ENCODE measurements at places on chromosomes 16 and 17.

DNA sequence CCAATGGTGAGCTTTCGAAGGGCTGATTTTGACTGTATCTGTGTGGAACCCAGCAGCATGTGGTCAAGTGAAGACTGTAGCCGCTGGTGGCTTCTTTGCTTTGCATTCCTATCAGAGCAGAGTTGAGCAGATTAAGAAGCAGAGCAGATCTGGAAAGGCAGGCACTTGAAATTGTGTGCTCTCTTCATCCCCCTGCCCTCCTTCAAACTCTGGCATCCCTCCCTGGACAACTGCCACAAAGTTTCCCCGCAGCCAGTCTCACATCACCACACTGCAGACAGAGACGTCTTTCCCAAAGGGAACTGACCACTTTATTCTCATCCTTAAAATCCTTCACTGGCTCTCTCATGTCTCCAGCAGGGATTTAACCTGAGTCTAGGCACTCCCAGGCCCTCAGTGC is 237.1 kb upstream of the DYNLRB2 start:
- DNase-seq = no peak

DNA sequence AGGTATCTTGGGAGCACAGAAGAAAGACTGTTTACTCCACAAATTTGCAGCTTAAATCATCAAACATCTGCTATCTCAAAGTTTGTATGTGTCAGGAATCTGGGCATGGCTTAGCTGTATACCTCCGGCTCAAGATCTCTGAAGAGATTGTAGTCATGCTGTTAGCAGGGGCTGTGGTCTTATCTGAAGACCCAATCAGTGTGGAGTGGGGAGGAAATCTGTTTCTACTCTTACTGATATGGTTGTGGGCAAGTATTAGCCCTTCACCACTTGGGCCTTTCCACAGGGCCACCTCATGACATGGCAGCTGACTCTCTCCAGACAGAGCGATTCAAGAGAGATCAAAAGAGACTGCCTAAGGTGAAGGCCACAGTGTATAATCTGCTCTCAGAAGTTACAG is 438.7 kb downstream of the KIF2B start:
- no peak for DNase-seq

GRCh38 chr17:80043963-80044362 is 7.5 kb downstream of the CCDC40 start:
- DNase-seq = no peak

GRCh38 chr16:77721752-77722308 is 484 bp upstream of the NUDT7 start:
- no peak for DNase-seq

DNA sequence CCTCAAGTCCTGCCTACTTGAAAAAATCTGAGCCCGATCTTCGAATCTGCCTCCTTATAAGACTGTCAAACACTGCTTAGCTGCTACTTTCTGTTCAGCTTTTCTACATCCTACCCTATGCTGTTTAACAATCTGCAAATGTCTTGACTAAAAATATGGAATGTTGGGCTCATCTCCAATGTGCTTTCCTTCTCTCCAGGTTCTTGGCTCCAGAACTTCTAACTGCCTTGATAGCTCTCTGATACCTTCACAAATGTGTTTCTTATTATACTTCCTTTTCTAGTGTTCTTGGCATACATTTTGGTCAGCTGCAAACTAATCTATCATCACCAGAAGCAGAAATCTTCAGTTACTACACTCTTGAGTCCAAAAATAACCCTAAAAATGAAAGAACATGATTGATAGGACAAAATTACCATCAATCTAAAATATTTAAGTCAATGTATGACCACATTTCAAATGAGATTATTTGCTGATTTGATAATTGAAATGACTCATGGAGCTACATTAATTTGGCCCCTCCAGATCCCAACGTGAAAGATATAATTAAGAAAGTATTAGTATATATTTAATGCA is 372.3 kb upstream of the MON1B start:
- no peak for DNase-seq

- no peak for DNase-seq
Observed at GRCh38 chr17:18353541-18353940, 9.8 kb downstream of the SHMT1 start.

GRCh38 chr16:78461496-78462287 is 362.2 kb downstream of the WWOX start:
- no peak for DNase-seq

DNA sequence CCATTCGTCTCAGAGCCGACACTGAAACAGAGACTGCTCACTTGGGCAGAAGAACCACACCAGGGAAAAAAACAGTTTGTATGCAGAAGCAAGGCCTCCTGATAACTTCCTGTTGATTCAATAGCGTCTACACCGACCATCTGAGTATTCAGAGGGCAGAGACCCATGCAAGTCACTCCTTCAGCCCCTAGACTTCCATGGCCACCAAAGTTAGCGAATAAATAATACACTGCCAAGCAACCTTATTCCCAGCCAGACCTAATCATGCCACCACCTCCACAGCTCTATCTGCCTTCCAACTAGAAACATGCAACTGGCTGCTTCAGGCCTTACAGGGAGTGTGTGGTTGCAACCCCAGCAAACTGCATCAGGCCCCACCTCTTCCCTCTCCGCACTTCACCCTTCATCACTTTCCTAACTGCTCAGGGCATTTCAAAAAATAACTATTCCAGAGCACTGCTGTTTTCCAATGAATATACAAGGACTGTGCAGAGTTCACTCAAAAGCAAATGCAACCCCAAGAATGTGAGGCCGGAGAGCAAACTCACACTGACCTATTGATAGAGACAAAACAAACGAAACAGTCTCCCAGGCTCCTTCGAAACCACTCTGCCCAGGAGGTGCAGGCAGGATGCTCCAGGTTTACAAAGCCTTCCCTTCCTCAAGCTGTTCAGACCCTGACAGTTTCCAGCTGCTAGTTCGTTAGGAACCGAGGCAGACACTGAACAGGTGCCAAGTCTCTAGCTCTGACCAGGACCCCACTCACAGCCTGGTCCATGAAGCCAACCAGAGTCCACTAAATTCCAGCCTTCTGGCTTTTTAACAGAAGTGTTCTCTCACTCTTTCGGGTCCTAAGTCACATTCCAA is 3.6 kb downstream of the USP7 start:
- no peak for DNase-seq

DNA sequence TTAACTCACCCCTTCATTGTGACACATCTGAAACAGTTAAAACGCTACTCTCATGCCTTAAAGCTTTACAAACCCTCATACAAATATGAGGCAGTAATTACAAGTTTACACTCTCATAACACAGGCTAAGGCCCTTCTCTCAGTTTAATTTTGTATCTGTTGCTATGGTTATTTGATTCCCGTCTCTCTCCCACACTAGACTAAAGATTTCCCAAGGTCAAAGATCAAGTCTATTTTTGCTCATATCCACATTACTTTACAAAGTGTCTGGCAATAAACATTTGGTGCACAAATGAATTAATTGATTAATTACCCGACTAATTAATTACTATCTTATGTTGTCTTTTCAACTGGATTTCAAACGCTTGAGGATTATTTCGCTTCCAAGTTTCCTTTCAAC is 86.4 kb upstream of the MYOCD start:
- no peak for DNase-seq

- no peak for DNase-seq
Observed at GRCh38 chr16:55905651-55906050, 30.5 kb upstream of the CES5A start.

DNA sequence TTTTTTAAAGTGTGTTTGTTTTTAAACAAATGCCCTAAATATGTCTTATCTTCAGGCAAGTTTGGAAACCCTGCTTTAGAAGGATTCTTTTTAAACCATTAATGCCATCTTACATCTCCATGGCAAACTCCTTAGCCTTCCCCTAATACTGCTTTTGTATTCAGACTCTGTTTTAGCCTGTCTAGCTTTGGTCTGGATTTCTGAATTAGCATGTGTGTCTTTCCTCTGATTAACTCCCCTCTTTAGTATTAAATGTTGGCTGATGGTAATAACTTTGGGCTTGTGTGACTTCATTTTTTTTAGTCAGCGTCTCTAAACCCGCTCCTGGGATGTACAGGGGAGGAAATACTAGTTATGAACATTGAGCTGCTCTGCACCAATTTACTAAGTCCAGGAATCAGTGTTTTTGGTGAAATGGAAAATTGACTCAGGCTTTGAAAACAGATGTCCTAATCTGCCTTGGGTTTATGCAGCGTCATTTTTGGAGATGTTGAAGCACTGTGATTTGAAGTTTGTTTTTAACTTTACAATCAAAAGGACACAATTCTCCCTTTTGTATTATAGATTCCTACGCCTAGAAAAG is 22.2 kb downstream of the WIPF2 start:
- DNase-seq = no peak

- DNase-seq = no peak
Observed at GRCh38 chr17:33501185-33501584, 208.1 kb upstream of the ASIC2 start.

GRCh38 chr17:21072745-21073197 is 30.0 kb upstream of the USP22 start:
- DNase-seq = no peak

- DNase-seq = no peak
Observed at GRCh38 chr17:80730739-80731138, 186.1 kb downstream of the RPTOR start.

All from stimulated activated CD8-positive, alpha-beta memory T cell treated with anti-CD3 and anti-CD28 coated beads, Interleukin-15, amount 100 ng/mL, for 48 hours (primary cell).